T follicular helper cell (primary cell): ENCODE measurements at places on chromosomes 1 and 21.

DNA sequence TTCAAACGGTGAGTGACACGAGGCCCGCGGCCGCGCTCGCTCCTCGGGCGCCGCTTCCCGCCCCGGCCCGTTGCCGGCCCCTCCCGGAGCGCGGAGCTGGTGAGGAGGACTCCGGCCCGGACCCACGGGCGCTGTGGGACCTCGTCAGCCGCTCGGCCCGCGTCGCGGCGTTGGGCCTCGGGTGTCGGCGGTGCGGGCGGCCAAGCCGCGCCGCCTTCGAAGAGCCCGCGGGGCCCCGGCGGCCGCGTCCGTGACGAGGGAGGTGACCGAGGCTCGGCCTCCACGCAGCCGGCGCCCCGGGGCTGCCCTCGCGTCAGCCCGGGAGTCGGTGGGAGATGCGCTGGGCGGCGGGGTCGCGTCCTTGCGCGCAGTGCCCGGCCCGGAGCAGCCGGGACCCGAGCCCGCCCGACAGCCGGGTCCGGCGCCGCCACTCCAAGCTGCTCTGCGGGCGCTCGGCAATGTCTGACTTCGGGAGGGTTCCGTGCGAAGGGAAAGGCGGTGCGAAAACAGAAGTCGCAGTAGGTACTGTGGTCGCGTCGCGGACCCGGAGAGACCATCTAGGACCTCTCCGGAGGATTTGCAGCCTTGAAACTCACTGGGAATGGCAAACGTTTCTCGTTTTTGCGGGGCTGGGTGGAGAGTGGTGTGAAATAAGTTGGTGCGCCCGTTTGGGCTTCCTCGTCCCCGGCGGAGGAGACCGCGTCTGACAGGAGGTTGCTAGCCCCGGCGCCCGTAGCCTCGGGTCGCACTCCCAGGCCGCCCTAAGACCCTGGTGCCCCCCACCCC, 829 bp downstream of the SPEN start:
- peak; percentile 18 for DNase-seq

- DNase-seq, result no peak
Observed at GRCh38 chr1:45753248-45754037, 3.0 kb upstream of the IPP start.

- no peak for DNase-seq
Observed at GRCh38 chr1:99326215-99326949, 62.1 kb downstream of the PLPPR4 start.

- no peak for DNase-seq
Observed at GRCh38 chr21:34865400-34866241, 183.5 kb downstream of the RUNX1 start.

DNA sequence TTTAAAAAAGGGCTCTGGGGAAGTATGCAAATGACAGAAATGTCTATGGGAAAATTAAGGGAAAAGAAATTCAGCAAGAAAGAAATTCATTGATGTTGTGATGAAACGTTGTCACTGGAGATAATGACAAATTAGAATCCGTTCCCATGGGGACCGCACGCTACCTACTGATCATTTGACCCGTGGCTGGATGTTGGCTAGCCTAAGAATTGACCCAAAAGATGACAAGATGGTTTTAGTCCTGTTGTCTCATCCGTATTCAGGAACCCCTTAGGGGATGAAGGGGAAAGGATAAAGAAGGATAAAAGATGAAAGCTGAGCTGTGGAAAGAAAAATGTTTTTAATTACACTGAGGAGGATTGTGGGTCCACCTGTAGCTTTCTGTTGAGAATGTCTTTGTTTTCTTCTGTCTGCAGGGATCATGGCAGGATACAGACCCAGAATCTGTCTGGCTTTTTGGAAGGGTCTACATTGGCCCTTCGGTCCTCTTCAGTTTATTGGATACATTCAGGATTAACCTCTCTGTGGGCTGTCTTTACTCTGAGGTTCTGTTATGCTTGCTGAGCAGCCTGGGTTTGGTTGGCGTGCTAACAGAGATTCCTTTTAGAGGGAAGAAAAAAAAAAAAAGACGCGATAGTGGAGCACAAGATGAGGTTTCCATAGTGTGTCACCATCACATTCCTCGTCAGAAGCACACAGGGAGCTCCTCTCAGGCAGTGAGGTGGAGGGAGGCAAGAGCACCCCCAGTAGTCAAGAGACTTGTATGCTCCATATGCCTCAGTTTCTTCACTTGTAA, 106.2 kb downstream of the CACHD1 start:
- no peak for DNase-seq

- DNase-seq, result no peak
Observed at GRCh38 chr1:15033264-15033663, 120.3 kb upstream of the TMEM51 start.

- DNase-seq, result no peak
Observed at GRCh38 chr1:24927988-24928688, 1.9 kb downstream of the RUNX3 start.

- no peak for DNase-seq
Observed at GRCh38 chr1:67118646-67119045, 16.1 kb downstream of the C1orf141 start.
